ENCODE measurements at places on chromosomes 5 and 9.

DNA sequence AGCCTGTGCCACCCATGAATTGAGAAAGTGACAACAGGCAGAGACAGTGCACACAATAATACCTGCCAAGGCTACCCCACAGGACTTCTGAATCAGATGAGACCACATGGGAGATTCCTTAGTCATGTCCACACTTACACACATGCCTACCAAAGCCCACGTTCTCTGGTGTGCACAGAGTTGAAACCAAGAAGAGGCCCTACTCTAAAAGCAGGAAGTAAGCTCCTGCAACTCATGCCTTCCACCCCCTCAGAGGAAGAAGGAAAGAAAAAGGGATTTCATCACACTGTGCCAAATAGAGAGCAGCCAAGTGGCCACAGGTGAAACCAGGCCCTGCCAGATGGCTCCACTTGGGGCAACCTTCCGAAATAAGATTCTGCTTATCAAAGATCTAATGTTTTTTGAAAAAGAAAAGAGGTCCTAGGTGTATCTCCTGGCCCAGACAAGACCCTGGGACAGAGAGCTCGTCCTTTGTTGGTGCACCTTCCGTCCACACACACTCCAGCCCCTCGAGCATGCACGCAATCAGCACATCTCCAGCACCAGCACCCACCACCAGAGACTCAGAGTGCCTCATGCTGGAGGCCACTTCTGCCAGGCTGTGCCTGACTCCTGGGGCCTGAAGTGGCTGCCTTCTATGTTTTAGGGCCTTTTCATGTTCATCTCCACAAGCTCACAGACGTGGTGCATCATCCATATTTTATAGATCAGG is 114.6 kb upstream of the SPOCK1 start:
- DNase-seq, result no peak

GRCh38 chr9:94611638-94612068 is 18.0 kb upstream of the FBP2 start:
- no peak for DNase-seq

- DNase-seq, result no peak
Observed at GRCh38 chr9:131839281-131840084, 99.6 kb upstream of the RAPGEF1 start.

DNA sequence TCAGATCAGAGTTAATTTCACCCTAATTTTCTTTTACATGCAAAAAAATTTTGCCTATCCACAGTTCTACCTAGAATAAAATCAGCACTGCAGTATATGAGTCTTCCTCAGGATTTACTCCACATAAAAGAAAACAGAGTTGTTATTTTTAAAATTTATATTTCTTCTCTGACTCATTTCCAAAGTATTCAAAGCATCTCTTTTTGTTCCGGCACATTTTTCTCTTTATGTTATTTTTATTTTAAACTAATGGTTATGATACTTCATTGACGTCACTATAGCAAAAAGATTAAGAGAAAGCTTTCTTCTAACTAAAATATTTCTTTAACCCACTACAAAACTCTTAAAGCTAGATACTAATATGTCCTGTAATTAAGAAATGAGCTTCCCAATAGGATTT is 590.4 kb downstream of the PRELID2 start:
- DNase-seq, result no peak

DNA sequence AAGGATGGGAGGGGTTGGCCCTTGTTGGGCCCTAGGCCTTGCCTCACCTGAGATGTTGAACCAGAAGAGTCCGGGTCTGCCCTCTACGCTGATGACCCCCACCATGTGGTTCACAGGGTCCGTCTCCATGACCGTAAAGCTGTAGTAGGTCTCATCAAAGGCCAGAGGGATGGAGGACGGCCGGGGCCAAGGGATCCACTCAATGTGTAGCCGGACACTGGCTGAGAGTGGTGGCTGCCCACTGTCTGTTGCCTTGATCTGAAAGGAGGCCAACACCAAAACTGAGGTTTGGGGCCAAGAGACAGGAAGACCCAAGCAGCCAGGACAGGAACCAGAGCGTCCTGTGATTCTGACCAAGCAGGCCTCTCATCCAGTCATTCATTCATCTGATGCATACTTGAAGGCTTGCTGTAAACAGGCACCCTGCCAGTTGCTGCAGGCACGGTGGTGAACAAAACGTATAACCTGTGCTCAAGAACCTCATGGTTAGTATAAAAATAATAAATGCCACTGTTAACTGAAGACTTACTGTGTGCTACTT is 37.9 kb downstream of the FAT2 start:
- DNase-seq, result no peak

GRCh38 chr9:94981723-94982090 is 255.2 kb downstream of the AOPEP start:
- DNase-seq, result no peak

- DNase-seq, result no peak
Observed at GRCh38 chr9:35840881-35841644, 12.0 kb downstream of the TMEM8B start.

GRCh38 chr5:54194318-54194717 is 116.1 kb downstream of the ARL15 start:
- no peak for DNase-seq

DNA sequence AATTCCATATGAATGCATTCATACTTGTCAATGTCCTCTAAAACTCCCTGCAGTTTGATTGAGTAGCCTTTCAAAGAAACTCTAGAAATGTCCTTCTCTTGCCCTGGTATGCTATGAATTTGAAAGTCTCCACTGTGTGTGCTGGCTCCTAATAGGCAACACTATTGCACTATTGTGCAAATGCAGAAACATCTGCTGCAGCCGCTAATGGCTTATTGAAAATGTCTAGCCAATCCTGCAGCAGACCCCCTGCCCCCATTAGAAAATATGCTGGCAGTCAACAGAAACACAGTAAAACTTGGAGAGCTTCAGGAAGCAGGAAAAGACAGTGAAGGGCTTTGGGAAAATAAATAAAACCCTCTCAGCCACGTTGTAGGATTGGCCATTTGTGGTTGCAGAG is 87.3 kb upstream of the GRAMD2B start:
- no peak for DNase-seq

DNA sequence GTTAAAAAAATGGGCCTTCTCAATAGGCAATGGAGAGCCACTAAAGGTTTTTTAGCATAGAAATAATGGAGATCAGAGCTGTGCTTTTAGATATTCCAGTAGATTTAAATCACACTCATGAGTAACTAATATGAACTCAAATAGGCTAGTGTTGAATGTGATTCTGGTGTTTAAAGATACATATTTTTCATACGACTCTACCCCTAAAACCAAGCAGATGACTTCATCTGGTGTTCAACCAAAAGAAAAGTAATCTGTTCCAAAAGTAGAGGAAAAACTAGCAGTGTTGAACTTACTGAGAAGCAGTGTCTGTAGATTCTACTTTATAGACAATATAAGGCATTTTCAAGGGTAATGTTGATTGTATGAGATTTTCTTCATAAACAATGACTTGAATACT is 138.1 kb downstream of the TSSK1B start:
- no peak for DNase-seq

DNA sequence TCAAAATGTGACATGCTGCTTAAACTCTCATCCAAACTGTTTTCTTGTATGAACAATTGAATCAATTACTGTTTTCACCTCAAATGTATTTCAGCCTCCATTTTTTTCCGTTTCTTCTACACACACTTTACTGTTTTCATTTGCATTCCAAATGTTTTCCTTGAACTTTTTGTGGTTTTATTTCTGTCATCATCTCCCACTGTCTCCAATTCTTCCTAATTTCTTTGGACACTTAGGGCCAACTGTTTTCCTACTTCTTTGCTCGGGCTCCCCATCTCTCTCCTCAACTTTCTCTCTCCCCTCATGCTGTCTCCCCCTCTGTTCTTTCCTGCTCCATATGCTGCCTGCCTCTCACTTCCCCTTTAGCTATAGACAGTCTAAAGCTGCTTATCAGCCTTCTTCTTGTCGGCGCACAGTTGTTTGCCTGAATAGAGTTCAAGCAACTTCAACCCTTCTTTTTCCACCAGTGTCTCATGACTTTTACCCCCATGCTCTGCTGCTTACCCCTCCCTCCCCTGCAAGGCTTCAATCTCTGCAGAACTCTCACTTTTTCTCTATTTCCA is 443.4 kb downstream of the DTWD2 start:
- DNase-seq, result no peak

DNA sequence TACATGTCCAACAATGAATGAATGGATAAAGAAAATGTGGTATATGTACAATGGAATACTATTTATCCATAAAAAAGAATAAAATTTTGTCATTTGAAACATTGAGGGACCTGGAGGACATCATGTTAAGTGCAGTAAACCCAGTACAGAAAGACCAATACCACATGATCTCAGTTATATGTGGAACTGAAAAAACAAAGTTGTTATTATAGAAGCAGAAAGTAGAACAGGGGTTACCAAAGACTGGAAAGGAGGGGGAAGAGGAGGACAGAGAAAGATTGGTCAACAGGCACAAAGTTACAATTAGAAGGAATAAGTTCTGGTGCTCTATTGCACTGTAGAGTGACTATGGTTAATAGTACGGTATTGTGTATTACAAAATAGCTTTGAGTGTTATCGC is 233.8 kb downstream of the SEMA6A start:
- no peak for DNase-seq

- peak; percentile 73 for DNase-seq
Observed at GRCh38 chr9:105064248-105065097, 136.5 kb upstream of the ABCA1 start.

DNA sequence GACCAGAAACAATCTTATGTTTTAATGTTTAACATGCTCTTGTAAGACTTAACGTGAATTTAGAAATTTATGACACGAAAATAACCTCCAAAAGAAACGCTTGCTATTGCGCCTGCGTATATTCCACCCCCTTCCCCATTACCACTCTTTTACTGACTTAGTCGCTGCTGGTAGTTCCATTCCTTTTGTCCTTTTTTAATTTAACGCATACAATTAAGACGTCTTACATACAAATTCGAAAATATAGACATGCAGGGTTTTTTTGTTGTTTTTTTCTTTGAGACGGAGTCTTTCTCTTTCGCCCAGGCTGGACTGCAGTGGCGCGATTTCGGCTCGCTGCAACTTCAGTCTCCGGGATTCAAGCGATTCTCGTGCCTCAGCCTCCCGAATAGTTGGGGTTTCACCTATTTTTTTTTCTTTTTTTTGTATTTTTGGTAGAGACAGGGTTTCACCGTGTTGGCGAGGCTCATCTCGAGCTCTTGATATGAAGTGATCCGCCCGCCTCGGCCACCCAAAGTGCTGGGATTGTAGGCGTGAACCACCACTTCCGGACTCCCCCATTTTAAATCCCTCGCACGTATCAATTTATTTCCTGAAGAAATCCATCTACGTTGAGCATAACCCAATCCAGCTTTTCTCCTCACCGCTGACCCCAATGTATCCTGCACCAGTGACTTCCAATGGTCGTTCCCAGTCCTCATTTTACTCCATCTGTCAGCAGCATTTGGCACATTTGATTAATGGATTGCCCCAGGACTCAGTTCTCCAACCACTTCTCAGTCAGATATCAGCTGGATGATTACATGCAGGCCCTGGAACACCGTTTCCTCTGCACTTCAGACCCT is 684 bp upstream of the MED7 start:
- DNase-seq, result no peak

All from left kidney (tissue), 8 donors.